ENCODE measurements at places on chromosomes 16 and 17.

- peak; percentile 85 for DNase-seq
These were observed 10.1 kb downstream of the IL32 start for GRCh38 chr16:3075523-3075915.

DNA sequence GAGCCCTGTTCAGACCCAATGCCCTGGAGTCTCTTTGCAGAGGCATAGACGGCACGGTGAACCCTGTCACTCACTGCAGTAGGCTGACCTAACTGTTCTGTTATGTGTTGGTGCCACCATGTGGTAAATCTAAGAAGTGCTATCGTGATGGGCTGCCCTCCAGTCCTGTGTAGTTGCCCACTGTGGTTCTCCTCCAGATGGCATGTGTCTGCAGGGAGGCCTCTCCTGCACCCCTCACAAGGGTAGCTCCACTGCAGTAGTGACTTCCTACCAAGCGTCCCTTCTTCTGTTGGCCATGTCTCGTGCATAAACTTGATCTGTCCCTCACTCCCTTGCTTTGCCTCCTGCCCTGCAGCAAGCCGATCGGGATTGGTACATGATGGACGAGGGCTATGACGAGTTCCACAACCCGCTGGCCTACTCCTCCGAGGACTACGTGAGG lies 5.8 kb downstream of the DHX38 start:
- DNase-seq, result peak; percentile 69

DNA sequence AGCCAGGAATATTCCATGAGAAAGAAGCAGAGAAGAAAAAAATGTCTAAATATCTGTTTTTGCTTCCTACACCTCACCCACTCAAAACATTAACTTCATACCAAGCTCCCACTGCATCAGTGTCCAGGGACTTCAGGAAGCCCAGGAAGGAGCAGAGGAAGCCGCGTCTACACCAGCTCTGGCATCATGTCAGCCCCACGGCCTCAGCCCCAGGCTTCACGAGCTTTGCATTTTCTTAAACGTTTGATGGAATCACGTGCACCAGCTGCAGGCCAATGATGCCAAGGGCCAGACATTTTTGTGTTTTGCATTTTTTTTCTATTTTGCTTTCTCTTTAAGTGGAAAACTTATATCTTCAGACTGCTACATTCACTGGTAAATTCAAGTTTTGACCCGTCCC lies 48.6 kb downstream of the CDRT4 start:
- DNase-seq, result no peak

DNA sequence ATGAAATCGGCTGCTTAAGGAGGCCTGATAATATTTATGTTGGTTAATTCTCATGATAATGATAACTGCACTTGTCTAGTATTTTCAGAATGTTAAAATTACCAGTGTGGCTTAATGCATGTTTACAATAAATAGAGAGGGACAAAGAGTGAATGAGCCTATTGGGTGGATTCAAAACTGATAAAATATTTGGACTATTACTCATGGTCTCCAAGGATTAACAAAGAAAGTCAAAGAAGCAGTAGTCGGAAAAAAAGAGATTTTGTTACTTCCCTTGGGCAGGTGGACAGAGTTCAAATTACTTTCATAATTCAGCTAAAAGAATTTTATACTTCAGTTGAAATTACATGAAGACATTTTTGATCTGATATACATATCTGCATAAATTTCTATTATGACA lies 258.2 kb upstream of the PMFBP1 start:
- DNase-seq, result no peak

- DNase-seq, result no peak
These were observed 30.5 kb downstream of the HS3ST3B1 start for GRCh38 chr17:14331225-14331981.

DNA sequence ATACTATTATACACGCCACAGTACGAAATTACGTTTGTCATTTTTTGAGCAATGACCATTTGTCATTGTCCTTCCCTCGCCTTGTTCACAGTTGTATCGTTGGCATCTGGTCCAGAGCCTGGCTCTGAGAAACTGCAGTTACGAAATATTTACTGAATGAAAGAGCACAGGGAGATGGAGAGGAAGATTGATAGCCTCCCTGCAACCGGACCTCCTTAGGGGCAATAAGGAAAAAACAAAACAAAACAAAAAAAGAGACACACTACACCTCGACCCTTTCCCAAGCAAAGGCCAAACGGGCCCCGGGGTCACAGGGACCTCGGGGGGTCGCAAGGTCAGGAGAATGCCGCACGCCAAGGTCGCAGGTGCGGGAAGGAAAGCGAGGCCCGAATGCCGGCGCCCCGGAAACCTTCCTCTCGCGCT lies 857 bp downstream of the GOT2 start:
- DNase-seq, result no peak

DNA sequence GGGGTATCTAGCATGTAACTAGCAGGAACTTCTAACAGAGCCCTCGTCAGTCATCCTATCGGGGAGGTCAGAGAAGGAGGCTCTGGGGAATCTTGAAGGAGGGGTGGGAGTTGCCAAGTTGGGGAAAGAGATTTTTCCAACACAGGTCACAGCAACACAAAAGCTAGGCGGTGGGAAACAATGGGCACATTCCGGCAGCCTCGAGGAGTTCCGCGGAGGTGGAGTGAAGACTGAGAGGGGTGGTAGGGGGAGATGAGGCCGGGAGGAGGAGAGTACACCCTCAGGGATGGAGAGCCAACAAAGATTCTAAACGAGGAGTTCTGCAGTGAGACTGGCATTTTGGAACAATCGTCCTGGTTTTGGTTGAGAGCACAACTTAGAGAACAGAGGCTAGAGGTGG lies 13.5 kb upstream of the CALB2 start:
- DNase-seq, result no peak

GRCh38 chr16:30920891-30921290 lies 2.5 kb upstream of the FBXL19 start:
- no peak for DNase-seq

DNA sequence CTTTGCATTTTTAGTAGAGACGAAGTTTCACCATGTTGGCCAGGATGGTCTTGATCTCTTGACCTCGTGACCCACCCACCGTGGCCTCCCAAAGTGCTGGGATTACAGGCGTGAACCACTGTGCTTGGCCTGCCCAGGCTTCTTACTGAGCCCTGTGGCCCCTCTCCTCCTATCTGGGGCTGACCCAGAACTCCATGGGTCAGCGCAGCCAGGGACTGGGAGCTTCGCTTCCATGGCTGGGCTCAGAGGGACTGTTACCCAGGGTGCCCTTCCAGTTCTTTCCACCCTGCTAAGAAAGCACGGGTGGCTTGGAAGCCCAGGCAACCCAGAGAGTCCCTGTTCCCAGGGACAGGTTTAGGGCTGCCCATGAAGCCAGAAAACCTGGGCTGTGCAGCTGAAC lies 28.2 kb downstream of the SHISA6 start:
- no peak for DNase-seq

- no peak for DNase-seq
These were observed 47.5 kb downstream of the XYLT1 start for GRCh38 chr16:17423221-17423620.

GRCh38 chr16:2469399-2470233 lies 1.5 kb upstream of the NTN3 start:
- no peak for DNase-seq

DNA sequence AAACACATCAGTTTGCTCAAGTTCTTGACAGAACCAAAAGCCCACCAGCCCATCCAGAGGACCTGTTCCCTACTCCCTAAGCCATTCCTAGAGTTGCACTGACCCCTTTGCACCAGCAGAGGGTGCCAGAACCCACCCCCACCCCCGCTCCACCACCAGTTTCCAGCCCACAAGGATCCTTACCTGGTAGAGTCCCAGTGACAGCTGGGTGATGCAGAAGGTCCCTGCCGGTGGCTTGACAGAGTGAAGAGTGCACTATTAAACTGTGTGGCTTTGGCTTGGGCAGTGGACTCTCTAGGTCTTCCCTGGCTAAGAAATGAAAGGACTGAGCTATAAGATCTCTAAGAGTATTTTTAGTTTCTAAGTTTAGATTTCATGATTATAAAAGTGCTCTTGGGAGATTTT lies 73.3 kb upstream of the MTMR4 start:
- DNase-seq, result peak; percentile 71

GRCh38 chr17:7634384-7634783 lies 4.4 kb downstream of the SHBG start:
- DNase-seq, result peak; percentile 76

GRCh38 chr16:66996324-66996982 lies 8.1 kb downstream of the CES4A start:
- DNase-seq, result no peak

- no peak for DNase-seq
These were observed 45.1 kb downstream of the RBFOX3 start for GRCh38 chr17:79565606-79566250.

- no peak for DNase-seq
These were observed 23.3 kb downstream of the SLC7A5 start for GRCh38 chr16:87845807-87846619.

GRCh38 chr16:1320658-1321240 lies 11.3 kb downstream of the UBE2I start:
- no peak for DNase-seq

DNA sequence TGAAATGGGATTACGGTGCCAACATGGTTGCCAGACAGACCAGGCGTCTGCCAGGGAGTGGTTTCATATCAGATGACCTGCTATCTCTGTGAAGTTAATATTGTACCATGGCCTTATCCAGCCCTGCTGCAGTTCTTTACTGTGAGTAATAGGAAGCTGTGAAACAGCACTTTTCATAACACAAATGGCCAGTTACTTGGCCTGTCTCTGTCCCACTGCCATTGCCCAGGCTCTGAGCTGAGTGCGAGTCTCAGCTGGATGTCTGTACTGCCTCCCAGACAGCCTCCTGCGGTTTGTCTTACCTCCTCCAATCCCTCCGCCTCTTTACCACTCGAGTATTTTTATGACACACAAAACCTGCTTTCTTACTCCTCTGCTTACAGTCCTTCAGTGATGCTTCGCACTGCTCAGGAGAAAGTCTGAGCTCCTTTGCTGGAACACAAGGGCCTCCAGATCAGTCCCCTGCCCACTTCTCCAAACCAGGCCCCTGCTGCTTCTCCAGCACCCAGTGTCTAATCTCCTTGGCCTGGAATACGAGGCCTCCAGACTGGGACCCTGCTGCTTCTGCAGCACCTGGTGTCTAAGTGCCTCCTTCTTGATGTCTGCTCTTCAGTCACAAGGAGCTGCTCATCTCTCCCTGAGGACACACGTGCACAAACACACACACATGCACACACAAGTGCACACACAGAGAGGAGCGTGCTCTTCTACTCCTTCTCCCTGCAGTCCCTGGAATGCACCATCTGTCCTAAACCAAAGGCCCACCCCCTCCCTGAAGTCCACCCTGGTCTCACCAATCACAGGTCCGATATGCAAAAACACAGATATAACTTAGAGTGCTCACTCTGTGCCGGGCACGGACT lies 17.1 kb upstream of the RHOT1 start:
- no peak for DNase-seq

GRCh38 chr17:40157973-40158372 lies 17.6 kb downstream of the CASC3 start:
- peak; percentile 12 for DNase-seq

Data from cardiac muscle cell (in vitro differentiated cells and primary cell).